ENCODE measurements at places on chromosomes 2 and 18.
A peak's percentile ranks its signal among the peaks of the same experiment; 100 is the strongest.

DNA sequence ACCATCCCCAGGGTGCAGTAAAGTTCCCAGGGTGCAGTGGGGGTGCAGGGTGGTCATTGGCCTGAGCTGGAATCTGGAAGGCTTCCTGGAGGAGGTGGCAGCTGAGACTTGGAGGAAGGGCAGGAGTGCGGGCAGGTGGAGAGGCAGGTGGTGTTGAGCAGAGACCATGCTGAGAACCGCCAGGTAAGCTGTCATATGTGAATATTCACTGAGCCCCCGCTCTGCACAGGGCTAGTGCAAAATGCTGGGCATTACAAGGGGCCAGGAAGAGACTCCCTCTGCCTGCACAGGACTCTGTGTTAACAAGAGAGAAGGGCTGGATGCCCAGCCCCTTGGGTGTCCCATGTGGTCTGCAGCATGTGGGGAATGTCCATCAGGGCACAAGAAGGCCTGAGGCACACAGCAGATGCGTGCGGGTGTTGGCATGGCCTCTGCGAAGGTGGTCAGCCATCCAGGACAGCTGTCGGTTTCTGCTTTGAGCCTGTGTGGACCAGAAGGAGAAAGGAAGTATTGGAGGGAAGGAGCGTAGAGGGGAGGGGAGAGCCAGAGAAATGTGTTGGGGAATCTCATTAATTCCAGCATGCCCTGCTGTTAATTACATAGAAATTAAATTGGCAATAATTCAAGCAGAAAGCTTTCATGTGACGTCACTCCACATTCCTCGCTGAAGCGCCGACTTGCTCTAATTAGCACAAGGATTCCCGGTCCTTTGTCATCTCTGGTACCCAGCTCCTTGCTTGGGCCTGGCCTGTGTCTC is 62.8 kb upstream of the OTOS start:
- DNase-seq: no peak

DNA sequence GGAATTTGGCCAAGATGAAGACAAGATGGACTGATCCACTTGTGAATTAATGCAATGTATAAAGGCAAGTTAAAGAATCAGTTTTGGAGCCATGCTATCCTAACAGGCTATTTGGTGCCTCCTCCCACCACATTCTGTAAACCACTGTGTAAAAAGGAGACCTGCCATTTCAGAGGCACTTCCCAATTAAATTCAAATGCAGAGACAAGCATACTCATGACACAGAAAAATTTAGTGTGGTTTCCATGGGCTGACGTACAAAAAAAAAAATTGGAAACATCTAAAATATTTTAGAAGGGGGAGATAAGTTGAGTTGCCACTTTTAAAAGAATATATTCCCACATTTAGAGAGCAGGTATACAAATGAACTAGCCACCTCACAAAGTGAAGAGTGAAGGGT is 112.1 kb downstream of the TCF4 start:
- DNase-seq: no peak

- no peak for DNase-seq
These were observed 17.6 kb downstream of the EMX1 start for GRCh38 chr2:72934683-72935610.

DNA sequence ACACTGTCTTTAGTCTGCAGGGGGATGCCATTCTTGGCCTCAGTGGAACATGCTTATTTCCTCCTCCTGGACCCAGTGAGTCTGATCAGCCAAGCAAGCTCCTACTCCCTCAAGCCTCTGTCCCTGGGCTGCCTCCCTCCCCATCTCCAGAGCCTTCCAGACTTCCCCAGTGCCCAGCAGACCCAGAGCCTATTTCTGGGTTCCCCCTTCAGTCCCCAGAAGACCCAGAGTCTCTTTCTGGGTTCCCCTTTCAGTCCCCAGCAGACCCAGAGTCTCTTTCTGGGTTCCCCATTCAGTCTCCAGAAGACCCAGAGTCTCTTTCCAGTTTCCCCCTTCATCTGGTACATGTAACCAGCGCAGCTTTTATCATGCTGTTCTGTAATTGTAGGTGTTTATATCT is 17.0 kb upstream of the PKDCC start:
- DNase-seq: no peak

- DNase-seq: no peak
These were observed 53.8 kb upstream of the TUBA3E start for GRCh38 chr2:130251873-130252620.

- DNase-seq: peak; percentile 45
These were observed 208.8 kb downstream of the CCDC178 start for GRCh38 chr18:33231474-33232317.

- no peak for DNase-seq
These were observed 45.4 kb downstream of the RALBP1 start for GRCh38 chr18:9520666-9521065.

- no peak for DNase-seq
These were observed 24.1 kb downstream of the SKA1 start for GRCh38 chr18:50398947-50399346.

DNA sequence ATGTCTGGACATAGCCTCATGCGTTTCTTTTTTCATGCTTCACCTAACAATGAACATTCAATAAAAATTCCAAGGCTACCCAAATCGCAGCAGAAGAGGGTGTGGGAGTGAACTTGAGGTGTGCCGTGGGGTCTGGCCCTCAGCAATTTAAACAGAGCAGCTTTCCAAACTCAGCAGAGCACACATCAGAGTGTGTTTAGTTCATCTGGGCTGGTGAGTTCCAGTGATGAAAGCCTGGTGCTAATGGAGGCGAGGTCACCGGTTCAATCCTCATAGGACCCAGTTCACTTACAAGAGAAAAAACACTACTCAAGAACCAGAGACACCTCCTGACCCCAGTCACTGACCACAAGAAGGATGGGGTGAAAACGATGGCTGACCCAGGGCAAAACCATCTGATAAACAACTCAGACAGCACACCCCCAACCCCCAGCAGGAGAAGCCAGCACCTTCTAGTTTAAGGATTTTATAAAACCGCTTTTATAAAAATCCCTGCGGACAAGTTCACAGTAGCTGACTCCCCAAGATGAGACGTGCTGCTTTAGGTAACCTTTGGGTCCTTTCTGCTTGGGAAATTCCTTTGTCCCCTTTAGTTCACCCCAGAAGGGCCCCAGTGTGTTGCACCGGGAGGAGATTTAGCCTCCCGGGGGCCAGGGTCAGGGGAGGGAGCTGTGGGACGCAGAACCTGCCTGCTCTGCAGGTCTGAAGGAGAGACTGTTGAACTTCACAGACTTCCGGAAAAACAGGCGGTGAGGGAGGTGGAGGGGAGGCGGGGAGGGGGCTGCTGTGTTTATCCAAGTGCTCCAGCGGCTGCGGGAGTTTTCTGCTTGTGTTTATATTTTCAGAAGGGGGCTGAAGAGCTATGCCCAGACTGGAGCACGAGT is 152.7 kb upstream of the SOX11 start:
- no peak for DNase-seq

GRCh38 chr18:34494359-34494696 is 215.8 kb upstream of the DTNA start:
- DNase-seq: no peak

DNA sequence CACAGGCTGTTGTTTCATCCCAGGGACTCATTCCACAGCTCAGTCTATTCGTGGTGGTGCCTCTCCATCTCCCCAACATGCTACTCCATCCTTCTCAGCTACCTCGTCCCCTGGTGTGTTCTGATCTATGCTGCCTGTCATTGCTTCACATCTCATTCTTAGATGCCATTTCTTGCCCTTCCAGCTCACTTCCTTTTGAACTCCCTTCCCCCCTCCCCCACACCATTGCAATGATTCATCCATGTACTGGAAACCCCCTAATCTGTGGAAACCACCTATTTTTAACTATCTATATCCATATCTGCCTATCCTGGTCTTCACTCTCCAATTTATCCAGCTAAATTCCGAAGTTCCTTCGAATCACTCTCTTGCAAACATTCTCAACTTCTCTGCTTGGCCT is 65.7 kb upstream of the PARD3B start:
- DNase-seq: peak; percentile 0

DNA sequence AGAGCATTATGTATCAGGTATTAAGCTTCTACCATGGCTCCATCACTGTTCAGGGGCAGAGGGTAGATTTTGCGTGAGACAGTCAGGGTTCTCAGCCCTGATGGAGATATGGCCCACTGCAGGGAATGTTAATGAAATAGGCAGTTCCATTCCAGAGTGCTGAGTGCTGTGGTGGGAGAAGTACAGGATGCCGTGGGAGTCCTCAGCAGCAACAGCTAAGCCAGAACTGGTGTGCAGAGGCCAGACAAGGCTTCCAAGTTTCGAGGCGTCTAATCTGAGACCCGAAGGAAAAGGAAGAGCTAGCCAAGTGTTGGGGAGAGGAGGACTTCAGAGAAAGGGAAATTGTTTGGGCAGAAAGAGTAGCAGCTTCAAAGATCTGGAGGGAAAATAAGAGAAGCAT is 30.2 kb upstream of the MAPRE2 start:
- DNase-seq: no peak

DNA sequence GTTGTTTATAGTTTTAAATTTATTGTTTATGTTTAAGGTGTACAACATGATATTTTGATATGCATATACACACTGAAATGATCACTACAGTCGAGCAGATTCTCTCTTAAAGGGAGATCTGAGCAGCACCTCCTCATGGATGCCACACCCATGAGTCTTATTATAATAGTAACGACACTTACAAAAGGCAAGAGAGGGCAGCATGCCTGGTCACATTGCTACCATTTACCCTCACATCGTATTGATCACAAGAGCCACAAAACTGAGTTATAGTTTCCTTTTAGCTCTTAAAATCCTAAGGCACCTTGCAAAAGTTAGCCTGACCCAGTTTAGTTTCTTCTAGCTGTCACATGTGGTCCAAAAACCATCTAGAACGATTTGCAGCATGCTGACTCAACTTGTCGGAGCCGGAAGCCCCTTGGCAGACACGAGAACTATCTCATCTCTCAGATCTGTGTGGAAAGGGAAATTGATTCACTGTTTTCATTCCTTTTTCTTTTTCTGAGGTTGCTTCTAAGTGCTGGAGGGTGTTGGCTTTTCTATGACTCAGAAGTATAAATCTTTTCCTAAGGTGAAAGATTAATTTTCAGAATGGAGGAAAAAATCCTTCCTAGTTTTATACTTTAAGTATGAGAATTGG is 85.3 kb downstream of the CDC42EP3 start:
- no peak for DNase-seq

DNA sequence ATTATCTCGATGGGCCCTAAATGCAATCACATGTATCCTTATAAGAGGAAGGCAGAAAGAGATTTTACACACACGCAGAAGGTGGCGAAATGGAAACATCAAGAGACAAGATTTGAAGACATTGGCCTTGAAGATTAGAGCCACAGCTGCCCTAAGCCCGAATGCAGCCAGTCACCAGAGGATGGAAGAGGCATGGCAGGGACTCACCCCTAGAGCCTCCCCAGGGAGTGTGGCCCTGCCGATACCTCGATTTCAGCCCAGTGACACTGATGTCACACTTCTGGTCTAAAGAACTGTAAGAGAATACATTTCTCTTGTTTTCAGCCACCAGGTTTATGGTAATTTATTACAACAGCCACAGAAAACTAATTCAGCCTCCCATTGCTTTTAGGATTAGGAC is 17.4 kb downstream of the TTC39C start:
- no peak for DNase-seq

- no peak for DNase-seq
These were observed 2016.1 kb upstream of the PIK3C3 start for GRCh38 chr18:39938676-39939608.

DNA sequence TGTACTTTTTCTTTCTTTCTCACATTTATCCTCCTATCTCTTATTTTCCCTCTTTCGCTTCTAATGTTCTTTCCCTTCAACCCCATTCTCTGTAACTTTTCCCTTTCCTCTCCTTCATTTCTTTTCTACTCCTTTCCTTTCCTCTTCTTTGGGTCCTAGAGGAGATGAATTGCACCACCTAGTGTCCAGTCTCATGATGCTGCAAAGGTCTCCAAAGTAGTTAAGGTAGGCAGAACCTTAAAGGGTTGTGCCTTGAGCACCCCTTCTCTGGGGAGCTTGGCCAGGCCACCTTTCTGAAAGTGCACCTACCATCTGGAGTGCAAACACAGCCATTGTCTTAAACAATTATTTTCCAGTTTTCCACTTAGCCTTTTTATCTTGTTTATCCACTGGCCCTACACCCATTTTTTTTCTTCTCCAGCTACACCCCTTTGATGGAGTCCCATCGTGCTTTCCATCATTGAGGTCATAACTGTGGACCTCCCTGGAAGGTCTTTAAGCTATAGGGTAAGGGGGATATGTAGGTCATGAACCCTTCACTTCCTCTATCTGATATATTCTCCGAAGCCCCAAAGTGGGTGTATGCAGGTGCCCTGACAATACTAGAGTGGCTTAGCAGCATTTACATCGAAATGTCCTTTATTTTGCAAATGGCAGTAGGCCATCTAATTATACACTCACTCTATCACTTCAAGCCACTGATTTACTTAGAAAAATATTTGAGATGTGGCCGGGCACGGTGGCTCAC is 155.9 kb downstream of the ESCO1 start:
- no peak for DNase-seq

- DNase-seq: no peak
These were observed 48.9 kb downstream of the POLR1A start for GRCh38 chr2:86056590-86057331.

DNA sequence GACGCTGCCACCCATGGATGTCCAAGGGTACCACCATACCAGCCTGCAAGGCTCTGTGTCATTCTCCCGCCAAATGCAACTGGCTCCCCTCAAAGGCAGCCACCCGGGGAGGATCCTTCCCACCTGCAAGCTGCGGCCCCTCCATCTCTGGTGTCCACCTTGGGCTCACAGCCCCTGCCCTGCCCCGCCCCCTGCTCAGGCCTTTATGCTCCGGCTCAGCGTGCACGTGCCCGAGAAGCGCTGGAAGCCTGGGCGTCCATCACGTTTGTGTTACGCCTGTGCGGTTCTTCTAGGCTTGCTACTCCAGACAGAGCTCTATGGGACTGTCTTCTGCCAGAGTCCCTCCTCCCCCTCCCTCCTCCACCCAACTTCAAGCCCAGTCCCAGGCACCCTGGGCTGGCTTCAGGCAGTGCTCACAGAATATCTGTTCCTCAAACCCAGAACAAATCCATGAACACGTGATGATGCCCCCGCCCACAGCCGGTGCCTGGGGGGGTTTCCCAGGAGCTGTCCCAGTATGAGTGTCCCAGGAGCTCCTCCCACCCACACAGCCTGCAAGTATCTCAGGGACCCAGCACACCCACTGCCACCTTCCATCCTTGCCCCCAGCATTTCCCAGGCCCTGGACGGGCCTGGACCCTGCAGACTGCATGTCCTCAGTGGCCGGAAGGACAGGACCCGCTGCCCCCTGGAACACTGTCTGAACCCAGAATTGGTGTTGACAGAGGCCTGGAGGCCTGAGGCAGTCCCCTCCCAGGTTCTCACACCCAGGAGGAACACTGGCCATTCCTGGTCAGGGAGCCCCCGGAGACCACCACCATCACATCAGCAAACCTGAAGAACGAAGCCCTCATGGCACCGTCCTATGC is 30.3 kb downstream of the KIF1A start:
- DNase-seq: peak; percentile 10

- DNase-seq: no peak
These were observed 200.7 kb upstream of the TNP1 start for GRCh38 chr2:217060516-217060915.

- no peak for DNase-seq
These were observed 30.9 kb upstream of the NAB1 start for GRCh38 chr2:190618030-190618429.

All from stimulated activated CD4-positive, alpha-beta T cell treated with anti-CD3 and anti-CD28 coated beads, Interleukin-12 subunit alpha, Interleukin-12 subunit beta, amount 100 ng/mL, for 48 hours (primary cell).